Progenitor cell of endocrine pancreas (in vitro differentiated cells): ENCODE measurements at places on chromosomes 1 and 21.

- H3K27ac ChIP-seq: no peak overlapping the region
- H3K36me3 ChIP-seq: no peaks in the 10 kb centered on the region
- no peaks in the 10 kb centered on the region for H3K4me1 ChIP-seq
Measured at GRCh38 chr21:25215698-25216384, 391.4 kb downstream of the MRPL39 start.

GRCh38 chr1:21258331-21259134 is 31.7 kb downstream of the ECE1 start:
- H3K4me3 ChIP-seq: no peak overlapping the region
- H3K27me3 ChIP-seq: no peaks in the 10 kb centered on the region
- peaks cover 19% of the 10 kb centered on the region for H3K4me1 ChIP-seq
- DNase-seq: no peak
- peaks cover 41% of the 10 kb centered on the region for H3K36me3 ChIP-seq

- DNase-seq: no peak
- H3K4me1 ChIP-seq: peaks cover 23% of the 10 kb centered on the region
- H3K27ac ChIP-seq: peak overlapping the region; percentile 33
- peaks cover 12% of the 10 kb centered on the region for H3K36me3 ChIP-seq
Measured at GRCh38 chr1:9761855-9762254, 61.9 kb downstream of the CLSTN1 start.

DNA sequence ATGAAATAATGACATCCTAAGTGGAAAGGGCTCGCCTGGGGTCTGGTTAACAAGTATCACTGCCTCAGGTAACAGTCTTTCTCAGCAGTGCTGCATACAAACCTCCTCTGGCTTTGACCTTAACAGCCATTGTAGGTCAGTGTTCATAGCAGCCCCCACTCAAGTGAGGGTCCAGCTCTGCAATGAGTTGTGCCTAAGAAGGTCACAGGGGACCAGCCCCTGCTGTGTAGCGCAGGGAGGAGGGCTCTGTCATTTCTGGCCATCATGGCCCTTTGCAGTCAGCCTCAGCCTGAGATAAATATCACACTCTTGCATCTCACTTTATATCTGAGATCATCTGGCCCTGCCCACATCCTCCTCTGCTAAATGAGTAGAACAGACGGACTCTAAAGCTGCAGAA is 18.1 kb upstream of the MYSM1 start:
- H3K4me1 ChIP-seq: no peaks in the 10 kb centered on the region
- H3K36me3 ChIP-seq: no peaks in the 10 kb centered on the region
- H3K27me3 ChIP-seq: no peaks in the 10 kb centered on the region
- H3K4me3 ChIP-seq: no peak overlapping the region
- no peak for DNase-seq
- no peak overlapping the region for H3K27ac ChIP-seq

DNA sequence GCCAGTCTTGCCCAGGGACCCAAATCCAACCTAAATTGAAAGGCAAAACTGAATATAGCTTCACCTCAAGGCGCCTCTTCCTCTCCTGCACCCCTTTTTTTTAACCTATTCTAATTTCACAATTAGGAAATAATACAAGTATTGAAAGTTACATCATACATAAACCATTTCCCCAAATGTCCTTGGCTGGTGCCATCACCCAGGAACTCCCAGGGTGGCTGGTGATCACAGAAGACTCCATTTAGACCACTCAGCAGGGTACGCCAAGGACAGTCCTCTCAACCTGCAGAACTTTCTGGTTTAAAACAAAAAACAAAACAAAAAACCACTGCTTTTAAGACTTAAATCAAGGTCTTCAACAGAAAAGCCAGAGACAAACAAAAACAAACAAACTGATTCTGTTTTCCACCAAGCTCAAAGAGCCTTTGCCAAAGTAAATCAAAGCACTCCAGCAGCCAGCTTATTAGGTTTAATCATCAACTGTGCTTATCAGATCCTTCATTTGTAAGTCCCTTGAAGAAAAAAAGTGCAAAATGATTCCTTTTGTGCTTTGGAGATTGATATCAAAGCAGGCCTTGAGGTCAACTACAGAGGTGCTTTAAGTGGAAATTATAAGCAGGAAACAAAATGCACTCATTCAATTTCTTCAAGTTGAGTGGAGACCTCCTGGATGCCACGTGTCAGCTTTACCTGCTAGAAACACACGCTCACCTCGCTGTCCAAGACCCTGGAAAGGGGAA is 113.0 kb downstream of the ETS2 start:
- DNase-seq: no peak
- H3K27ac ChIP-seq: peak overlapping the region; percentile 37
- peaks cover 26% of the 10 kb centered on the region for H3K4me1 ChIP-seq
- no peaks in the 10 kb centered on the region for H3K27me3 ChIP-seq
- no peaks in the 10 kb centered on the region for H3K36me3 ChIP-seq

DNA sequence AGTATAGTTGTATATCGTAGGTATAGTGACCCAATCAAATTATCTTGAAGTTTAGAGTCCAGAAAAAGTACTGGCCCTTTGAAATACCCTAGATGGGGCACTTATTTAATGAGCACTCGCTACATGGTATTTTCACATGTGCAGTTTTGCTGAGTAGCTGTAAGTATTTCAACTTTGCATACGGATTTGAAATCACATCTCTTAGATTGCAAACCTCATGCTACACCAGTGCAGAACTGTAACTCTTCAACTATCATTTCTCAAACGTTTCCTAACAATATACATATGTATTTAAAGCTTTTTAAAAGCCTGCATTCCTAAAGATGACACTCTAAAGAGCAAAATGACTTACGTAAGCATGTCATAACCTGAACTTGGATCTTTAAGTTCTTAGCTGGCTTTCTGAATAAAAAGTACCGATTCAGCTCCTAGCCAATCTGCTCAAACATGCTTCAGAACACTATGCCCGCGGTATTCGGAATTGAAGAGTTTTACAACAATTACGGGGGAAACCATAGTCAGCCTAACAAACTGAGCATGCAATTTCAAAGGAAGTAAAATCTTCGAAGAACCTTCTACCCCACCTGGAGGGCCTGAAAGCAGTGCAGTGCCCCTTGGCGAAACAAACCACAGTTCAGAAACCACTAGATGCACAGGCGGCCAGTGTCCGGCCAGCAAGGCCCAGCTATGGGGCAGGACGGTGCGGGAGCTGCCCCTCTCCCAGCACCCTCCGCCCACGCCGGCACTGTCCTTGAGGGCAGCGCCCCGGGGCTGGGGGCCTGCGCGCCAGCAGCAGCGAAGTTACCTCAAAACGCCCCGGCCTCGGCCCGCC is 863 bp downstream of the FH start:
- DNase-seq: no peak
- no peaks in the 10 kb centered on the region for H3K27me3 ChIP-seq
- peak overlapping the region; percentile 83 for H3K27ac ChIP-seq
- peaks cover 10% of the 10 kb centered on the region for H3K36me3 ChIP-seq

GRCh38 chr1:101043776-101044175 is 18.2 kb upstream of the DPH5 start:
- peaks cover 20% of the 10 kb centered on the region for H3K36me3 ChIP-seq
- DNase-seq: no peak
- no peaks in the 10 kb centered on the region for H3K27me3 ChIP-seq
- no peaks in the 10 kb centered on the region for H3K4me1 ChIP-seq
- no peak overlapping the region for H3K4me3 ChIP-seq
- no peak overlapping the region for H3K27ac ChIP-seq

- peaks cover 25% of the 10 kb centered on the region for H3K4me1 ChIP-seq
- H3K27me3 ChIP-seq: peaks cover 14% of the 10 kb centered on the region
- no peak for DNase-seq
- no peak overlapping the region for H3K27ac ChIP-seq
Measured at GRCh38 chr1:47689894-47690293, 252.1 kb downstream of the FOXD2 start.

GRCh38 chr21:38438462-38438893 is 59.8 kb downstream of the ERG start:
- H3K27ac ChIP-seq: no peak overlapping the region
- no peaks in the 10 kb centered on the region for H3K27me3 ChIP-seq
- no peaks in the 10 kb centered on the region for H3K36me3 ChIP-seq
- H3K4me3 ChIP-seq: no peak overlapping the region

- H3K36me3 ChIP-seq: peaks cover 1% of the 10 kb centered on the region
- DNase-seq: no peak
- no peaks in the 10 kb centered on the region for H3K4me1 ChIP-seq
- H3K27me3 ChIP-seq: peaks cover 3% of the 10 kb centered on the region
- H3K27ac ChIP-seq: no peak overlapping the region
Measured at GRCh38 chr1:24362982-24363614, 43.9 kb downstream of the GRHL3 start.

- H3K4me1 ChIP-seq: peaks cover 3% of the 10 kb centered on the region
- peaks cover 9% of the 10 kb centered on the region for H3K27me3 ChIP-seq
- no peak overlapping the region for H3K4me3 ChIP-seq
- no peaks in the 10 kb centered on the region for H3K36me3 ChIP-seq
- DNase-seq: no peak
Measured at GRCh38 chr1:240719953-240720700, 108.2 kb upstream of the GREM2 start.

DNA sequence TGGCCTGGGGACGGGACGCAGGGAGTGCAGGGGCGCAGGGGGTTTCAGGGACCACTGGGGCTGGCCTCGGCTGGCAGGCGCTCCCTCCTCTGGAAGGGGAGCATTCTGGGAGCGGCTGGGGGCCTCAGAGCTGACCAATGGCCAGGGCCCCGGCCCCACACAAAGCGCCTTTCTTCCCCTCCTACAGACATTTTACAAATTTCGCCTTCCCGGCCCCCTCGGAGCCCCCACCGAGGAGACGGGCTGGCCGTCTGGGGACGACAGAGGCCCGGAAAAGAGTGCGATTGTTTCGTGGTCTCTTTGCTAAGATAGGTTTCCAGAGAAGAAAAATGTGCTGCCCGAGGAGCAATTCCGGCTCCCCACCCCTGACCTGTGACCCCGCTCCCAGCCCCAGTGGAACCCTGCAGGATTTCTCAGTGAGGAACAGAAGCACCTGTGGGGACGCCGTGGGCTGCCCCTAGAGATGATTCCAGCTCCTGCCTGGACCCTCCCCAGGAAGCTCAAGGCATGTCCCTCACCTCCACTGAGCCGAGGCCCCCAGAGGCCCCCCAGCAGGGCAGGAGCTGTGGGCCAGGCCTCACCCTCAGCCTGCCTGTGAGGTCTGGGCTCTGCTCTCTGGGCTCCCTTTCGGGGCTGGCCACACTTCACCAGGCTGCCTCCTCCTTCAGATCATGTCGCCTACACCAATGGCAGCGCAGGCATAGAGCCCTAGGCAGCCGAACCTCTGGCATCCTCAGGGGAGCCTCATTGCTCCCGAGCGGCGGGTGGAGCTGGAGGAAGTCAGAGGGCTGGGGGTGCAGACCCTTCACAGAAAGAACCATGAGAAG is 15.0 kb upstream of the PLEKHG5 start:
- DNase-seq: no peak
- H3K36me3 ChIP-seq: no peaks in the 10 kb centered on the region
- no peaks in the 10 kb centered on the region for H3K4me1 ChIP-seq
- H3K27me3 ChIP-seq: peaks cover 14% of the 10 kb centered on the region
- no peak overlapping the region for H3K4me3 ChIP-seq

GRCh38 chr1:147072482-147073432 is 99.5 kb downstream of the PRKAB2 start:
- peaks cover 1% of the 10 kb centered on the region for H3K36me3 ChIP-seq
- H3K27me3 ChIP-seq: peaks cover 70% of the 10 kb centered on the region
- H3K4me1 ChIP-seq: peaks cover 7% of the 10 kb centered on the region
- no peak for DNase-seq
- H3K27ac ChIP-seq: no peak overlapping the region
- H3K4me3 ChIP-seq: peak overlapping the region; percentile 71

- H3K27ac ChIP-seq: no peak overlapping the region
- H3K36me3 ChIP-seq: no peaks in the 10 kb centered on the region
- no peak overlapping the region for H3K4me3 ChIP-seq
- no peak for DNase-seq
Measured at GRCh38 chr1:183783342-183783741, 21.6 kb upstream of the RGL1 start.

- H3K27me3 ChIP-seq: no peaks in the 10 kb centered on the region
- no peak overlapping the region for H3K27ac ChIP-seq
- DNase-seq: no peak
Measured at GRCh38 chr1:169295425-169295824, 72.2 kb downstream of the NME7 start.

- no peak for DNase-seq
- peak overlapping the region; percentile 45 for H3K27ac ChIP-seq
- H3K36me3 ChIP-seq: peaks cover 2% of the 10 kb centered on the region
- H3K4me3 ChIP-seq: no peak overlapping the region
- H3K4me1 ChIP-seq: peaks cover 12% of the 10 kb centered on the region
- H3K27me3 ChIP-seq: no peaks in the 10 kb centered on the region
Measured at GRCh38 chr1:16348414-16349182, 3.7 kb downstream of the FBXO42 start.

DNA sequence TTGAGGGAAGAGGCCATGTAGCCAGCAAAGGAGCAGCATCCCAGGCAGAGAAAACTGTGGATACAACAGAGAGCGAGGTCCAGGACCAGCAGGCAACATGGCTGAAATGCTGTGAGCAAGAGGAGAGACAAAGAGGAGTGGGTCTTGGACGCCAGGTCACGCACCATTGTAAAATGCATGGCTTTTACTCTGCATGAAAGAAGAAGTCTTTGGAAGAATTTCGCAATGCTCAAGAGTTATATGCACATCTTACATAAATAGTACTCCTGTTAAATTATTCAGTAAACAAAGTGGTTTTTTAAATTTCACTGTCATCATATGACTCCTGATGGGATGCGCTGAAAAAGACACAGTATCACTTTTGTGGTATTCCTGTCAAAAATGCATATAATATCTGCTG is 3.5 kb downstream of the CD244 start:
- peaks cover 12% of the 10 kb centered on the region for H3K27me3 ChIP-seq
- H3K27ac ChIP-seq: no peak overlapping the region
- H3K4me3 ChIP-seq: no peak overlapping the region
- DNase-seq: no peak
- H3K4me1 ChIP-seq: no peaks in the 10 kb centered on the region

GRCh38 chr1:101388904-101389546 is 152.2 kb downstream of the S1PR1 start:
- H3K27ac ChIP-seq: no peak overlapping the region
- no peaks in the 10 kb centered on the region for H3K27me3 ChIP-seq
- H3K36me3 ChIP-seq: no peaks in the 10 kb centered on the region
- H3K4me1 ChIP-seq: no peaks in the 10 kb centered on the region

DNA sequence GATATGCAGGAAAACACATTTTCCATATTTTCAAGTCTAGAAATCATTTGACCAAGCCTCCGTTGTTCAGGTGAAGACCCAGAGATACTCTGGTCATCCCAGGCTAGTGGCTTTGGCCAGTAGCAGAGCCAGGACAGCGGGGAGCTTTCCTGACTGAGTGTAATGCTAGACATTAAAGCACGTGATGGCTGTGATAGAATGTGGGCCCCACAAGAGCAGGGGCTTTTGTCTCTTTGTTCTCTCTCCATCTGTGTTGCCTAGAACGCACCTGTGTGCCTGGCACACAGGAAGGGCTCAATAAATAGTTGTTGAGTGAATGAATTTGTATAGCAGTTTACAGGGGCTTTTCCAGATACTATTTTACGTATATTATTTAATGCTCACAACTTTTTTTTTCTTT is 9.0 kb upstream of the CORT start:
- no peak overlapping the region for H3K27ac ChIP-seq
- no peak for DNase-seq
- no peak overlapping the region for H3K4me3 ChIP-seq
- peaks cover 4% of the 10 kb centered on the region for H3K4me1 ChIP-seq
- H3K27me3 ChIP-seq: no peaks in the 10 kb centered on the region
